ENCODE measurements at places on chromosomes 5 and 9.

GRCh38 chr5:74124826-74125225 lies 498.8 kb downstream of the ARHGEF28 start:
- no peak for DNase-seq

DNA sequence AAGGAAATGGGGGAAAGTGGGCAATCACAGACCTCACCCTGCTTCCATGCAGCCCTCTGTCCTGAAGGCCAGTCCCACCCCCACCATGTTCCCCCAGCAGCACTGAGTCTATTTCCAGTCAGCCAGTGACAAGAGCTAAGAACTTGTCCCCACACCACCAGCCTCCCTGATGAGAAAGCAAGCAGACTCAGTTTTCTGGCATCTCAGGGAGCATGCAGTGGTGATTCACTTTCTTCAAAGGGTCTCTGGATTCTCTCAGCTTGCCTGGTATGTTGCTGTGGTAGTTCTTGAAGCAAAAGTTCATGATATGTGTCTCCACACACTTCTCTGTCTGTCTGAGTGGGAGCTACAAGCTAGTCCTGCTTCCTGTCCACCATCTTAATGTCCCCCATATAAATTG lies 799.9 kb upstream of the TYRP1 start:
- no peak for DNase-seq

GRCh38 chr5:53333160-53333559 lies 147.3 kb upstream of the FST start:
- DNase-seq: no peak

DNA sequence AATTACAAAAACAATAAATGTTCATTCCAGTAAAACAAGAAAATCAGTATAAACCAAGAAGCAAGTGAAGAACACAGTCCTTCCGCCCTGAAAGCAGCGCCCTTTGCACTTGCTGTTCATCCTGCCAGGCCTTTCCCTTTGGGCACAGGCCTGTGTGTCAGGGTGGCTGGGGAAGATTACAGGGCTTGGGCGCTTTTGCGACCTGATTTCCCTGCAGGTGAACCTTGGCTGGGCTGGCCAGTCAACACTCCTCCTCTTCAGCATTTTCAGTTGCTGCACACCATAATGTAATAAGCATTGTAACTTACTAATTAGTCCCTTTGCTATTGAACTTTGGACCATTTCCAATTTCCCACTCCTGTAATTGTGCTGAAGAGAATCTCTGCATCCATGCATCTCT lies 38.6 kb upstream of the TDRD7 start:
- DNase-seq: no peak

GRCh38 chr5:100319885-100320284 lies 215.3 kb upstream of the FAM174A start:
- DNase-seq: no peak
